ENCODE measurements at places on chromosomes 5 and 9.
A peak's percentile ranks its signal among the peaks of the same experiment; 100 is the strongest.

GRCh38 chr9:93659837-93660177, 83.4 kb downstream of the PHF2 start:
- DNase-seq = no peak

DNA sequence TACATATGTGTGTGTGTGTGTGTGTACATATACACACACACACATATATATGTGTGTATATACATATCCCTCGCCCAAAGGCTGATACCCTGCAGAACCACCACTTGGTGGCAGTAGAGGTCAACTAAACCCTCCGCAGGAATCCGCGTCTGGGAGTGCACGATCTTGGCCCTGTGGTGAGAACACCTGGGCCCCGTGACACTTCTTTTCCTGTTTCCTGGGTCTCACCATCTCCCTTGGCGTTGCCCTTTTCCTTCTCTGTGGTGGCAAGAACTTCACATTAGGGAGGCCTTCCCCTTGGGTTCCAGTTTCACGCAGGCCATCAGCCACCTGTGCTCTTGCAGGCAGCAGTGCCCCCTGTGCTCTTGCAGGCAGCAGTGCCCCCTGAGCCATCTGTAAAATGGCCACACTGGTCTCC, 8.2 kb downstream of the IL9 start:
- DNase-seq = peak; percentile 78

DNA sequence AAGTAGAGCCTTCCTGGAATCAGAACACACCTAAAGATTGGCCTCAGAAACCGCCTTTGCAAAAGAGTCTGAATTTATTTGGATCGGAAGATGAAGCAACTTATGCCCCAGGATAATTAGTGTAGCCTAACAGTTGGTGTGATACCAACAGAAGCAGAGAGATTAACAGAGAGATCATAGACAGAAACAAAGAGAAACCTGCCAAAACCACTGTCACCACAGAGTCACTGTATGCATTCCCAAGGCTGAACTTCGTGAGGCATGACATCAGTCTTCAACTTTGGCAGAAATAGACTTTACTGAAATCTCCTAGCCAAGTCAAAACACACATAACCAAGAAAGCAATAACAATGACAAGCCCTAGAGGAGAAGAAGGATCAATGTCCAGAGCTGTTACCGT, 361.8 kb downstream of the ELAVL2 start:
- no peak for DNase-seq

- no peak for DNase-seq
Observed at GRCh38 chr5:17806818-17807468, 172.7 kb downstream of the TAF11L14 start.

- DNase-seq = no peak
Observed at GRCh38 chr5:532521-533242, 8.4 kb upstream of the SLC9A3 start.

DNA sequence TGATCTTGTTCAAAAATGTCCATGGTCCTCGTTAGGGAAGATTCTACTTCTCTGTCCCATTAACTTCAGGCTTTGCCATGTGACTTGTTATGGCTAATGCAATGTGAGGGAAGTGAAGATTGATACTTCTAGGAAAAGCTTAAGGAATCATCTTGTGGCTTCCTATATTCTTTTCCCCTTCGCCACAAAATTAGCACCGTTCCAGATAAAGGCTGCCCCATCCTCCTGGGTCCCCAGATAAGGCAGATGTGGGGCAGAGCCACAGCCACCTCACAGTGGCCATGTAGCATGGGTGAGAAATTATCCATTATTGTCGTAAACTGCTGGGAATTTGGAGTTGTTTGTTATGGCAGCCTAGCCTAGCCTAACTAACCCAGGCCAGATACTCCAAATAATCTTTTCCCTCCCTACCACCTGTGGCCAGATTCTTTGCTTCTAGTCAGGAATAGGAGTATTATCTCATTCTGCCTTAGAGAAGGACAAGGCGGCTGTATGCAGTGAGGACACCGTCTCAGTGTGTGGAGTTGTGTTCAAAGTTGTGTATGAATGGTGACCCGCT, 31.9 kb upstream of the BOD1 start:
- DNase-seq = no peak

GRCh38 chr9:85421641-85422040, 320.1 kb downstream of the AGTPBP1 start:
- no peak for DNase-seq

- no peak for DNase-seq
Observed at GRCh38 chr5:68875351-68875750, 218.5 kb upstream of the SLC30A5 start.

- no peak for DNase-seq
Observed at GRCh38 chr5:6886866-6887265, 173.6 kb downstream of the TENT4A start.

DNA sequence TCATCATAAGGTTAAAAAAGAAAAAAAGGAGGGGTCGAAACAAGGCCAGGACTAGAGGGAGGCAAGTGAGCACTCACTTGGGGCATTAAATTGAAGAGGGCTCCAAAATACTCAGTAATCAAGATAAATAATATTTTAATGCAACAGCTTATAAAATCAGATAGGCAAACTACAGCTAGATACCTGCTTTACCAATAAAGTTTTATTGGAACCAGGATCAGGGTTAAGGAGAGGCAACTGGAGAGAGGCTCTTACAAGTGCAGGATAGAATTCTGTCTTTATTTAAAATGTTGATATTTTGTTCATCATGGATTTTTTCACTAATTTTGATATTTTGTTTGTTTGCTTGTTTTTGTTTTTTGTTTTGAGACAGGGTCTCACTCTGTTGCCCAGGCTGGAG, 30.3 kb upstream of the PURA start:
- DNase-seq = no peak

DNA sequence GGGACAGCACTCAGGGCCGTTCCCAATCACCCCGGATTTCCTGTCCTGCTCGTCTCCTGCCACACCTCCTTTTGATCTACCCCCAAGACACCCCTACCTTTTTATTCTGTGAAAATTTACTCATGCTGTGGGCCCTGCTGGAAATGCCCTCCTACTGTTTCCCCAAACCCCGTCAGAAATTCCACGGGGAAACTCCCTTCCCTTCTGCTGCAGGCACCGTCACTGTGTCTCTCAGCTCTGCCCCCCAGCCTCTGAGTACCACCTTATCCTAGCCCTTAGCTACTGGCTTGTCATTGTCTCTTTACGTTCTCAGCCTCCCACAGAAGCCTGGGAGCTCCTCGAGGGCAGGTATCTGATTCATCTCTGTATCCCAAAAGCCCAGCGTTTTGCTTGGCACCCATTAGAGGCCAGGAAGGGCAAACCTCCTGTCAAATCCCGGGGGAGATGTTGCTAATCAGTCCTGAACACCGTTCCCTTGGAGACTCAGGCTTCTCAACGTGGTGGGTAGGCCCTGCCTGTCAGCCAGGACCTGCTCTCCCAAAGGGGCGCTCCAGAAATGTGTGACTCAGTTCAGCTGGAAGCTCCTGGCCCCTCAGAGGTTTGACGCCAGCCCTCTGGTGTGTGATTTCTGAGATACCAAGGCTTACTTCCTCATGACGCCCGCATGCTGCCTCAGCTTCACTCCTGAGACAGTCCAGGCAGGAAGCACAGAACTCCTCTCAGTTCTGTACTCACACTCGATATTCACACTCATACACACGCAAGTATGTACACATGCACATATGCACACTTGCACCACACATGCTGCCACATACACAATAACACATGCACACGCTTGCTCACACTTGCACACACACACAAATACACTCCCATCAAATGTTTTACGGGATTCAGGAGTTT, 50.7 kb upstream of the GRHPR start:
- peak; percentile 70 for DNase-seq

GRCh38 chr9:37293664-37294524, 128.6 kb upstream of the GRHPR start:
- DNase-seq = peak; percentile 97

DNA sequence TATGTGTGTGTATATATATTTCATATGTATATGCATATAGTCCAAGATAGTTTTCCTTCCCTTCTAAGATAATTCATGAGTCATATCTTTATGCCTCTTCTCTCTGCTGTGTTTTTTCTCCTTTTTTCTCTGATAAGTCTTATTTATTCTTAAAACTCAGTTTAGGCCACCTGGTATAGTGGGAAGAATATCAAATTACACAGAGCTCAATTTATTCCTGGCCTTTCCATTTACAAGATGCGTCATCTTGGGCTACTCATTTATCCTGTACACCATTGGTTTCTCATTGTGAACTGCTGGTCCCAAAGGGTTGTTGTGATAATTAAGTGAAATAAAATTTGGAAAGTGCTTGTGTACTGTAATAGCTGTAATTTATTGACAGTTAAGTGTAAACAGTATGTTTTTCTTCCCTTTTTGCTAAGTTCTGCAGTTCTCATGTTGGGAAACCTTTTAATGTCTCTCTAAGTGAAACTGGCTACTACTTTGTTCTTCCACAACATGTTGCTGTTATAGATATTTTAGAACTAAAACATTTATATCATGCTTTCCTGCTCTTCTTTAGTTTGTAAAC, 19.4 kb downstream of the CCDC171 start:
- no peak for DNase-seq

DNA sequence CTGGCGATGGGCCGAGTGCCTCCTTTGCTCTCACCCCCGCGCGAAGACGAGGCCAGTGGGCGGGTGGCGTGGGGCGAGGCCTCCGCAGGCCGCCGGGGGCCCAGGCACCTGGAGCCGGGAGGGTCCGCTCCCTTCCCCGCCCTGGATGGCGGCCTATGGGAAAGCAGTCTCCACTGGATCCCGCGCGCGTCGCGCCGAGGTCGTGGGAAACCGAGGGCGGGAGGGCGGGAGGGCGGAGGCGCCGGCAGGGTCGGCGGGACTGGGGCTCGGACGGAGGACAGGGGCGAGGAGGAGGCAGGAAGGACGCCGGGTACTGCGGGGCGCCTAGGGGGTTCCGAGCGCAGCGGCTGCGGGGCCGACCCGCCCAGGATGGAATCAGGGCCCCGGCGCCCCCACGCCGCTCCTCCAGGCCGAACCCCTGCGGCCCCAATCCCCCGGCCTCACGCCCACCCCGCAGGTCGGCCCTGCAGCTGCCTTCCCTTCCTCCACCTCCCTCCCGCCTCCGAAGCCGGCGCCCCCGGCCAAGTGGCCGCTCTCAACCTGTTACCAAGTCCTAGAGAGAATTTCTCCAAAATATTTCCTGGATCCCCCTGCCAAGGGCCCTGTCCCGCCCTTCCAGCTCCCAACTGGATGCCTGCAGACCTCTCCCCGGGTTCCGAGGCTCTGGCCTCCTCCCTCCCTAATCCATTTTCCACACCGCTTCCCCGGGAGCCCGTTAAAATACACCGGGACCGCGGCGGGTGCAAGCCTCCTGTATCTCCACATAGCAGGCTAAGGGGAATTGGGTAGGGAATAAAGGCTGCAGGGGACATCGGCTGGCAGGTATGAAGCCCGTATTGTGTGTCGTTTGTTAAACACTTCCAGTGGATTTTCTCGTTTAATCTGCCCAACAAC, 146.3 kb downstream of the ERCC6L2 start:
- DNase-seq = no peak

DNA sequence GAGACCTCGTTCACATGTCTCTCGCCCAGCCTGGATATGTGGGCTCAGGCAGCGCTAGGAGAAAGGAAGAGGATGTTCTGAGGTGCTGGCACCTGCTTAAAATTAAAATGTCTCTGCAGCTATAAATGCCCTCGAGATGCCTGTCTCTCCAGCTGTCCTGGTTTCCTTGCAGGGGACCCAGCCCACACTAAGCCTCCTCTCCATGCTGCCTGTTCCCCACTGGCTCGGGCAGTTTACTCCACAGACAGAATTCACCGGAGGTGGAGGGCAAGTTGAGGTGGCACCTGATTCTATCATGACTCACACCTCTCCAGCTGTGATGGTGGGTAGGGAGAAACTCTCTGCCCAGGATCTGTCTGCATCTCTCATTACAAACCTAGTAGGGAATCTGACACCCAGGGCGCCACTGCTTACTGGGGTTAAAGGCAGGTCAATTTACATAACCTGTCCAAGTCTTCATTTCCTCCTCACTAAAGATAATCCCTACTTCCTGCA, 420.9 kb downstream of the SPOCK1 start:
- DNase-seq = no peak

DNA sequence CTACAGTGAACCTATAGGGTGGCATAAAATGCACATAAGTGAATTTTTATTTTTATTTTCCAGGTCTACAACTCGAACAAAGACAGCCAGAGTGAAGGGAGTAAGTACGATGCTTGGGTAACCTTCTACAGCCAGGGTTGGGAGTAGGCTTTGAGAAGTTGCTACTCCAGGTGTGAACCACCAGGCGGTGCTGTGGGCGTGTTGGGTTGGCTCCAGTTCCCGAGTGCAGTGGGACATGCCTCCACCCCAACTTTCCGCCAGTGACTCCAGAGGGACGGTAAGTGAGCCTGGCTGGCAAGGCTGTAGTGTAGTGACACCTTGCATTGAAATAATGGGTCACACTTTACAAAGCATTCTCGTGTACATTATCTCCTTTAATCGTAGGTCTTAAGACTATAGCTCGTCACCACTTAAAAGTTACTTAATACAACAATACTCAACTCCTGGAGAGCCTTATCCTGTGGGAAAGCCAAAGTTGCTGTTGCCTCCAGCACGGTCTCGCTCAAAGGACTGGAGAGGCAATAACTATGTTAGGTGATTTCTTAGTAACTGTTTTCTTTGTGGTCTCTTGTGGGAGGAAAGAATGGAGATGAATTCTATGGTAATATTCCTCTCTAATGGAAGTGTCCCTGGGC, 244.0 kb downstream of the ARHGAP26 start:
- peak; percentile 45 for DNase-seq

DNA sequence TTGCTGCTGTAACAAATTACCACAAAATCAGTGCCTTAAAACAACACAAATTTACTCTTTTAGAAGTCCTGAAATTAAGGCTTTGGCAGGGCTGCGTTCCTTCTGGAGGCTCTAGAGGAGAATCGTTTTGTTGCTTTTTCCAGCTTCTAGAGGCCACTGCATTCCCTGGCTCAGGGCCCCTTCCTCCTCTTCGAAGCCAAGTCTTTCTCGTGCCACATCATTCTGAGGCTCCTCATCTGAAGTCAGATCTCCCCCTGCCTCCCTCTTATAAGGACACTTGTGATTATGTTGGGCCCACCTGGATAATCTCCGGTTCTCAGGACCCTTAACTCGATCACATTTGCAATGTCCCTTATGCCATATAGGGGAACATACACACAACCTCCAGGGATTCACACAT, 48.0 kb downstream of the SLC22A5 start:
- no peak for DNase-seq

DNA sequence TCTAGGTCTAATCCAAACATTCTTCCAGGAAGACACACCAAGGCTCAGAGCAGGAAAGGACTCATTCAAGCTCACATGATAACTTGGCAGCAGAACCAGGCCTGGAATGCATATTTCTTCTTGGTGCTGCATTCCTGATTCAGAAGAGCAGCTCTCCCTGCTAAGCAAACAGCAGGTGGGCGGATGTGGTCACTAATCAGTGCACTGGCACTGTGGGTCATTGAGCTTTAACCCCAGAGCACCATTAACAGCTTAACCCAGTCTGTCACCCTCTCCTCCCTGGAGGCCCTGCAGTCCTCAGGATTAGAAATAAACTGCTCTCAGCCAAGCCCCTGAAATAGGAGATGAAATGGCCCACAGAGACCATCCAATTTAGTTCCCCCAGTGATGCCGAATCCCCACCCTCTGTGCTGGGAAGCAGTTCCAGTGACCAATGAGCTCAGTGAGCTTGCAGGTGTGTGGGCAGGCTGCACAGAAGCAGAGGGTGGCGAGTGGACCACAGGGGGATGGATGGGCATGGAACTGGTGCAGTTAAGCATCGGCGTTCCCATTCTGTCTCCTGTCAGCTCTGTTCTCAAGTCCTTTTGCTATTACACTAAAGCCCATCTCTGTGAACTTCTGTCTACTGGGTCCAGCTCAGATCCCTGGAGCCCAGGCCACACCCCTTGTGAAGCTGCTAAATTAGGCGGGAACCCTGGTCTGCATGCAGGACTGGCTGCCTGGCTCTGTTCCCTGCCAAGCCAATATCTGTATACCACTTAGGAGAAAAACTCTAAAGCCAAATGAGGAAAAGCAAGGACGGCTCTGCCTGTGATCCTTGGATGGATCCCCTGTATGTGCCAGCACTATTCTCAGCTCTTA, 16.6 kb upstream of the MEGF9 start:
- peak; percentile 53 for DNase-seq
